ENCODE measurements at places on chromosomes 6 and 20. TPM values are rescaled to one million over a fixed set of nuclear protein-coding genes. Genes with fewer than 3 reads are reported as not detected.

- DNase-seq = no peak
Observed at GRCh38 chr6:15073883-15074465, 171.9 kb upstream of the JARID2 start.

- peak; percentile 69 for DNase-seq
Observed at GRCh38 chr6:106918115-106918514, 56.4 kb downstream of the CD24 start.

DNA sequence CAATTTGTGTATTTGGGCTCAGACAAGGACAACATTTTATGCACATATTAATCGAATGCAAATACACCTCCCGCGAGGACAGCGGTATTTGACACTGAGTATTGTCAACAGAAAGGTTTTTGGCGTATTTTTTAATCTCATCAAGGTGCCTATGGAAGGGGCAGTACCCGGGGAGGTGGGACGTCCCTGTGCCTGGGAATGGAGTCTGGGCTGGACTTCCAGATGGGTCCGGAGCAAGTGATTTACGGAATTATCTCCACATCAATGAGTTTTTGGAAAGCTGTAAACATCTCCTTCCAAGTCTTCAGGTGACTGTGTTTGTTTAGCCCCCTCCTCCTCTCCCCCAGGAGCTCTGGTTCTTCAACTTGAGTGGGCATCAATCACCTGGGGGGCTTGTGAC is 39.8 kb downstream of the PRR18 start:
- DNase-seq = no peak

DNA sequence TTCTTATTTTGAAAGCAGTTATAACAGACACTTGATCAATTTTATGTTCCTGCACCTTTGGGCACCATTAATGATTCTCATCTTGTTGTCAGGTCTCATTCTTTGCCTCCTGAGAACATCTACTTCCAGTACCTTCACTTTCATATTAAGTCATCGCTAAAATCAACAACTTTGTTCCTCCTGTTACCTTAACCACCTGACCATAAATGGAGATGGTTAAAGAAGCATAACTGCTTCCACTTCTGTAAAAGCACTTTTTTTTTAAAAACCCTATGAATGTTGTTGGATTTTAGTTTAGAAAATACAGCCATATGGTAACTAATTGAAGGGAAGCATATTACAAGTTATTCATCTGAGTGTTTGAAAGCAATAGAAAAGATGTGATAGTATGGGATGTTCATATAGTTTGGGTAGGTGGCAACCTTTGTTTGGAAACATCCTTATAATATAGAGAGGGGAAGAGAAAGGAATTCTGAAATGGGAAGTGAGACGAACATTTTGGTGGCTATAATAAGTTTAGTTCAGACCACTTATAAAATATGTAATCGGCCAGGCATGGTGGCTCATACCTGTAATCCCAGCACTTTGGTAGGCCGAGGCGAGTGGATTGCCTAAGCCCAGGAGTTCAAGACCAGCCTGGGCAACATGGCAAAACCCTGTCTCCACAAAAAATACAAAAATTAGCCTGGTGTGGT is 53.9 kb downstream of the AFG1L start:
- DNase-seq = no peak

SPDEF gene
- total RNA-seq = not detected

TMEM74B gene
- not detected for total RNA-seq

Measured in myocyte (in vitro differentiated cells).